Activated CD8-positive, alpha-beta memory T cell treated with anti-CD3 and anti-CD28 coated beads for 36 hours (primary cell): ENCODE measurements at places on chromosomes 4 and X. TPM values are rescaled to one million over a fixed set of nuclear protein-coding genes. Genes with fewer than 3 reads are reported as not detected.

The UGT2A1 gene
- total RNA-seq: not detected

The NKX3-2 gene
- total RNA-seq: not detected

The ESX1 gene
- not detected for total RNA-seq

The LDB2 gene
- total RNA-seq: not detected

The CT47B1 gene
- total RNA-seq: not detected

The CFAP47 gene
- total RNA-seq: not detected

The SLC39A8 gene
- total RNA-seq: 84.1 TPM

The SORBS2 gene
- not detected for total RNA-seq

The EIF1AX gene
- total RNA-seq: 211 TPM
